ENCODE measurements at places on chromosomes 4 and X.

DNA sequence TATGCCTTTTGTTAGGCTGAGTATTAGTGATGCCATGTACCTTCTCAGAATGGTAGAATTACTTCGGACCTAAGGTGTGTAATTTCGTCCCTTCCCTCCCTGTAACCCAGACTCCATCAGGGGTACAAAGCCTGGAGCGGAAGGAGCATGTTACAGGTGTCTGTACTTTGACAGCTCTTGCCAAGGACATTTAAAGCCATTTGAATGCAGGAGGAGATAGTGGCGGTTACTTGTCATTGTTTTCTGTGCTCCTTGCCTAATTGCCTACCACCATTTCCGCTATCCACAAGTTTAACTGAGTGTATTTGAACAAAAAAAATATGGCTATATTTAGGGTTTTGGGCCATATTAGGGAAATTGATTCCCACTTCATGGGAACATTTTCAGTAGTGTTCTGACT is 1.8 kb downstream of the FNIP2 start:
- DNase-seq: no peak

GRCh38 chr4:135277068-135277979 is 1075.7 kb upstream of the PABPC4L start:
- DNase-seq: peak; percentile 67

DNA sequence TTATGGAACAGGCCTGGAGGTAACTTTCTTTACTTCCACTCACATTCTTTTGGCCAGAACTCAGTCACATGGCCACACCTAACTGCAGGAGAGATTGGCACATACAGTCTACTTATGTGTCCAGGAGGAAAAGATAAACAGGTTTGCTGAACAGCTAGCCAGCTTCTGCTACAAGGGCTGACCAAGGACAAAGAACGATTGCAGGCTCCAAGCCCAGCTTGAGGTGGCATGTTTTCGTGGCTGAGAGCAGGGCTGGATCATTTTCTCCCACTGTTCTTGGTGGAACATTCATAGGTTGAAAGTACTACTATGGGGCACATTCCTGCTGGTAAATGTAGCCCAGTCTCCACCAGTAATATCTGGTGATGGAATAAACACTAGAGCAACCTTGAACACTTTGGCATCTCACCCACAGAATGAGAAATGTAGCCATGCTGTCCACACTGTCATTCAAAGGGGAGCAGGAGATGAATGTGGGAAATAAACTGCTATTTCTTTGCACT is 28.2 kb downstream of the NHS start:
- no peak for DNase-seq

DNA sequence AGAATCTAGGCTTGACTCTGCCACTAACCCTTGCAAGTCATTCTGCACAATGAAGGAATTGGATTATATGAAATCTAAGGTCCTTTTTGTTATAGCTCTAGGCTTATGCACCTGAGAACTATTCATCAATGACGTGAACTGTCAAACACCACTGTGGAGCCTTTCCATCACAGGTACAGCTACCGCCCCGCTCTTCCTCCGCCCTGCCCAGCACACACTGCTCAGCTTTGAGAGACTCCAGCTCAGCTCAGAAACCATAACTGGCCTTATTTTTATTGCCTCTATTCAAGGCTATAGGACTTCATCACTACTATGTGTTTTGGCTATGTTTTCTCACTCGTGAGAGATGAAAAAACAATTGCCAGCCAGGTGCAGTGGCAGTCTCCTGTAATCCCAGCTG is 88.2 kb upstream of the RPL34 start:
- DNase-seq: no peak

DNA sequence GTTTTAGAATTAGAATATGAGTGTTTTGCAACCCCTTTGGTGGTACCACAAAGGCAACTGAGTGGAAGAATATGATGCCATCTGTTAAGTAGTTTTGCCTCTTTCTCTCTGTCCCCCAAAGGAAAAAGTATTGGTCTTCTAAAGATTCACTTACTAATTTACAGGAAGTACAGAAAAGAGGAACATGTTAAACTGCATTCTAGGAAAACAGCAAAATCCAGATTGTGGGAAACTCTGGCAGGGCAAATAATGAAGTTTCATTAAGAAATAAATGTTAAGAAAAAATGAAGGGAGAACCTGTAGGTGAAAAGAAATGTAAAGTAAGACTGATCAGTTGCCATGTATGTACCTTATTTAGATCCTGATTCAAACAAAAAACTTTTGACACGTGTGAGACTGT is 39.3 kb downstream of the NSUN7 start:
- no peak for DNase-seq

DNA sequence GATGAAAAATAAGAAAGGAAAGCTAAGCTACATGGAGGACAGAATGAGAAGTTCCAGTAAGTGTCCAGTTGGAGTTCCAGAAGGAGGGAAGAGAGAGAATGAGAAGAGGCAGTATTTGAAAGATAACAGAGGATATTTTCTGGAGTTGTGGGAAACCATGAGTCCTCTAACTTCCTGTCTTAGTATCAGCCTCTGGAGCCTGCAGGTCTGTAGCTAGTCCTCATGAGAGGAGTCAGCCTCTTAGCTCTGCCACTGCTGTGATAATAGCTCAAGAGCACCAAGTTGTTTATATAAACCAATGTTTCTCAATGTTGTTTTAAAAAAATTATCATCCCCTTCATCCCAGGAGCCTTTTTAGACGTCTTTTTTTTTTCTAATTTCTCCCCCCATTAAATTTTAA is 2.4 kb upstream of the PLAC1 start:
- peak; percentile 49 for DNase-seq

- peak; percentile 42 for DNase-seq
These were observed 36.7 kb upstream of the STS start for GRCh38 chrX:7110821-7111276.

DNA sequence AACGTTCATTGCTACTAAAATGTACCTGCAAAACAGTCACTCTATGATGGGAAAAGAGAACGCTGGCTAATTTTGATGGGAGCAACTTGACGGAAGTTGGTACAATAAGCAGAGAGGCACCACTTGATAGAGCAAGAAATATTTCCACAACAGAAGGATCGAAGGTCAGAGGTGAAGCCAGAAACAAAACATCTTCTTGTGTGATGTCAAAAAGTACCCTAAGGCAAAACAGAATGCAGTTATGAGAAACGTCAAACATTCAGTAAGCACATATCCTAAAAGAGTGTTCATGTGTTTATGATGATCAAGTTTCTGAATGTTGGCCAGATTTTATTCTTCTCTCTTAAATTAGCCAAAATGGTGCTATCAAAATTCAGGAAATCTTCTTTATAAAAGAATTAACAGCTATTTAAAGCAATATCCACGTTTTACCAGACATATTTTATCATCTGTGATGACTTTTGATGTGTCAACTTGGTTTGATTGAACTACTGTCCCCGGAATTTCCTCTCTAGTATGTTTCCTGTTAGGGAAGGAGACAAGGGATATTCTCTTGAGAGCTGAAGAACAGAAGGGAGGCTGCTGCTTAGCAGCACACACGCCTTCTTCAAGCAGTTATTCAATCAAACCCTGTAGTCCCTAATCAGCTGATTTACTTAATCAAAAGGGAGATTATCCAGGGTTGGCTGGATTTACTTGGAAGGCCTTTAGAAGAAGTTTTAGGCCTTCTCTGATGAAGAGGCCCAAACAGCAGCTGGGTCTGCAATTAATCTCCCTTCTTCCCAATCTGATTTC is 15.7 kb downstream of the AASDH start:
- DNase-seq: no peak

- peak; percentile 79 for DNase-seq
These were observed 89.7 kb downstream of the TMEM131L start for GRCh38 chr4:153555730-153556434.

GRCh38 chr4:78184584-78184983 is 127.5 kb downstream of the FRAS1 start:
- DNase-seq: no peak

- DNase-seq: peak; percentile 12
These were observed 1.1 kb downstream of the RPS6KA6 start for GRCh38 chrX:84186603-84187532.

GRCh38 chrX:18119856-18120255 is 100.8 kb downstream of the BEND2 start:
- DNase-seq: no peak

DNA sequence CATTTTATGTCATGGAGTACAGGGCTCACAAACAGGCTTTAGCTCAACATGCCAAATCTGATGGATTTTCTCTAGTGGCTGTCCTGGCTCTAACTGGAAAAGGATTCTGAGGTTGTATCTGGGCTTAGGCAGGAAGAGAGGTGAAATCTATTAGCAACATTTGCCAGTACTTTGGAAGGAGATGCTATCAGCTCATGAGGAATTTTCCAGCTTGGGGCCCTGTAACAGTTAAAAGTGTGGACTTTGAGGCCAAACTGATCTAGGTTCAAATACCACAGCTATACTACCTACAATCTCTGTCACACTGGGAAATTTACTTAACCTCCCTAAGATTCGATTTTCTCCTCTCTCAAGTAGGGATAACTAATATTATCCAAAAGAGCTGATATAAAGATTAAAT is 119.0 kb upstream of the HCCS start:
- no peak for DNase-seq

DNA sequence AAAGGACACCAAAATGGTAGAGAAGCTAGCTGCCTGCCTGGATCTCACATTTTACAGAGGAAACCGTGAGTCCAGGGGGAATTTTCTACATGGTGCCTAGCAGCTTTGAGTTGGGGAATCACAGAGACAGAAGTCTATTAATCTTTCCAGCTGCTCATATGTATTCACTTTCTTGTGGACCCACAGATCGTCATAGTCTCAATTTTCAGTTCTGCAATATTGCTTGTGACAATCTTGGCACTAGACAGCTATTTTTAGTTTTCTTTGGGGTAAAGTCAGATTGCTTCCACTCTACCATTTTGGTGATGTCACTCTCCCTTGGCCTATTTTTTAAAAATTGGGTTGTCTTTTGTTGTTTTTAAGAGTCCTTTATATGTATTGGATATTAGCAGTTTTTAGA is 233.4 kb upstream of the STK26 start:
- no peak for DNase-seq

GRCh38 chr4:24793219-24794005 is 2.0 kb upstream of the SOD3 start:
- peak; percentile 24 for DNase-seq

- no peak for DNase-seq
These were observed 60.5 kb upstream of the ENPEP start for GRCh38 chr4:110415478-110415877.

- DNase-seq: peak; percentile 9
These were observed 795 bp upstream of the BRWD3 start for GRCh38 chrX:80810365-80810978.

GRCh38 chr4:145218251-145218650 is 37.9 kb upstream of the OTUD4 start:
- DNase-seq: peak; percentile 8

- DNase-seq: peak; percentile 31
These were observed 10.5 kb upstream of the TBC1D19 start for GRCh38 chr4:26573389-26573794.

DNA sequence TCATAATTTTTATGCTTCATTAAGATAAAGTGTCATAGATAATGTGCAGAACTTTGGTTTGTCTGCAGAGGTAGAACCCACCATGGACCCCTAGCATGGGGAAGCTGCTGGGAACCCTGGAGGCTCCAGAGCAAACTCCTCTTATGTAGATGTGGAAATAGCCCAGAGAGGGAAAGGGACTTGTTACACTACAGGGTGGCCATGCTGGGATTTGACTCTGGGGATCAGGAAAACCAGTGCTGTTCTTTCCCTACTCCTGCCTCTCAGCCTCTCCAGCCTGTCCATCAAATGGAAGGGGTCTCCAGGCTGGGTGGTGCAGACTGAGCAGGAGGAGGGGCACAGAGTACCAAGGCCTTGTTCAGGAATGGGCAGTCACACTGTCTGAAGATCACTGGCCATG is 54.2 kb downstream of the MSX1 start:
- DNase-seq: no peak

DNA sequence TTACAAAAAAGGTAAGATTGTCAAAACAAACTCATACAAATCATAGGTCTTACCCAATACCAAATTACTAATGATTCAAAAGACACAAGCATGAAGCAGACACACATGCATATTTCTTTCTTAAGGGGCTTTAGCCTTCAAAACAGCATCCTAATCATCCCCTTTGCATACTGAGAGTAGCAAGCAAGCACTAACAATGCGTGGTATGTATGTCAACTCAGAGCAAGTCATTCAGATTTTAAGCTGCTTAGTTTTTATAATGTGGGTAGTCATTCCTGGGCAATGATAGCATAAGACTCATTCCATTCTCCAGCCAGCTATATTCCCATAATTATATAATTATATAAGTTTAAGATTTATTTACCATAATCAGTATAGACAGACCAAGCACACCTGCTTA is 219.6 kb downstream of the DKK2 start:
- DNase-seq: peak; percentile 83

DNA sequence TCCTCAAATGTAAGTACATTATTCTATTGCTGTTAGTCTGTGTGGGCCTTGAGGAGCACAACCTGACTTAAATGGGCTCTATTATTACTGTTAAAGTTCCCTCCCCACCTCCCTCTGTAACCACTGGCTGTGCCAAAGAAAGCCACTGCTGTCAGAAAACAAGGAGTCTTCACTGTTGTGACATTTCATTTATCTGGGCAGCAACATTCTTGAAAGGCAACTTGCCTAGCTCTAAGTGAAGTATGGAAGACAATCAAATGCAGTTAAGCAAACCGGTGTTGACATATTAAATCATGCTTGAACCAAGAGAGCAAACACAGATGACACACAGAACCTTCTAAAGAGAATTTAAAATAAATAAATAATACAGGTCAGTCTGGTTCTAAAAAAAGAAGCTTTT is 81.0 kb downstream of the EPHA5 start:
- DNase-seq: no peak

GRCh38 chr4:167775375-167775774 is 317.0 kb upstream of the ANXA10 start:
- no peak for DNase-seq

DNA sequence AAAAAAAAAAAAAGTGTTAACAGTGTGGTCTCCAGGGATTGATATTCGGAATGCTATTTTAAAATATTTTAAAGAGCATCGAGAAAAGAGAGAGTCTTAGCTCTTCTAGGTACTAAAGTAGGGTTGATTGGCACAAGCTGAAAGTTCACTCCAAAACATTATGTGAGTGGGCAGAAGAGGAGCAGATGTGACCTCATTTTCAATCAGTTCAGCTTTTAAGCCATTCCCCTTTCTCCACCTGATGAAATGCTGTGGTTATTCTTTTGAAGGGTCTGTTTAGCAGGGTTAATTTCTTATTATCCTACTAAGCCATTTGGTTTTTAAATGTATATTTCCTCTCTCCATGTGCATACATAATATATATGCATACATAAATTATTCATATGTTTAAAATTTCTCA is 69.2 kb downstream of the GALNT7 start:
- no peak for DNase-seq

DNA sequence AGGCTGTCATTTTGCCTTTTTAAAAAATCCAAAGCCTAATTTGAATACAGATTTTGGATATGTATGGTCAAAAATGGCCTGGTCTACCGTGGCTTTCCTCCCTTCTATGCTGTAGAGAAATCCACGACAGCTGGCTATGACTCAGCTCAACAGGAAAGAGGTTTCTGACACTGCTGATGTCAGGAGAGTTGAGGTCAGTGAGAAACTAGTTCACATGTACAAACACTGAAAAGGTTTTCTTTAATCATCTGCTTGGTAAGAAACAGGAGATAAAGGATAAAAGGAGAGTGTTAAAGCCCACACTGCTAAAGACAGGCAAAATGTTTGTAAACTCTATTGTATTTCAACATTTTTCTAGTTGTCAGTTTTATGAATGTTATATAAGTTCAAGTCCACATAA is 113.9 kb downstream of the NYX start:
- DNase-seq: peak; percentile 80

- DNase-seq: peak; percentile 29
These were observed 32.7 kb upstream of the TMEM150C start for GRCh38 chr4:82594456-82594855.
